ENCODE measurements at places on chromosomes 3 and 15.
A peak's percentile ranks its signal among the peaks of the same experiment; 100 is the strongest.

- DNase-seq: no peak
Observed at GRCh38 chr3:116020495-116020894, 397.2 kb downstream of the GAP43 start.

GRCh38 chr3:120198305-120198878 lies 86.6 kb downstream of the GPR156 start:
- no peak for DNase-seq

DNA sequence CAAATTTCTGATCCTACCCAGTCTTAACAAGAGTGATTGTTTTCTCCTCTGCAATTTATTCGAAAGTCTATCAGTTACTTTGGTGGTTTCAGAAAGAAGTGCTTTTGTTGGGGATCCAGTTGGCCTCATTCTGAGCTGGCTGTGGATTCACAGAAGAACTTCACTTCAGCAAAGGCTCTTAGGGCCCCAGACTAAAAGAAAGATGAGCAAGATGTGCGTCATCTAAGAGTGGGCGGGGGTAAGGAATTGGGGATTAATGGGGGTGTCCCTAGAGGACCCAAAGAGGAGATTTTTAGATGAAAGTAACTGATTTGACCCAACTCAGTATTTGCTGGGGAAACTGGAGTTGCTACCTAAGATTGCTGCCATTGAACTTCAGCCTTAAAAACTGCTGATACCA lies 63.9 kb upstream of the TSEN2 start:
- no peak for DNase-seq

DNA sequence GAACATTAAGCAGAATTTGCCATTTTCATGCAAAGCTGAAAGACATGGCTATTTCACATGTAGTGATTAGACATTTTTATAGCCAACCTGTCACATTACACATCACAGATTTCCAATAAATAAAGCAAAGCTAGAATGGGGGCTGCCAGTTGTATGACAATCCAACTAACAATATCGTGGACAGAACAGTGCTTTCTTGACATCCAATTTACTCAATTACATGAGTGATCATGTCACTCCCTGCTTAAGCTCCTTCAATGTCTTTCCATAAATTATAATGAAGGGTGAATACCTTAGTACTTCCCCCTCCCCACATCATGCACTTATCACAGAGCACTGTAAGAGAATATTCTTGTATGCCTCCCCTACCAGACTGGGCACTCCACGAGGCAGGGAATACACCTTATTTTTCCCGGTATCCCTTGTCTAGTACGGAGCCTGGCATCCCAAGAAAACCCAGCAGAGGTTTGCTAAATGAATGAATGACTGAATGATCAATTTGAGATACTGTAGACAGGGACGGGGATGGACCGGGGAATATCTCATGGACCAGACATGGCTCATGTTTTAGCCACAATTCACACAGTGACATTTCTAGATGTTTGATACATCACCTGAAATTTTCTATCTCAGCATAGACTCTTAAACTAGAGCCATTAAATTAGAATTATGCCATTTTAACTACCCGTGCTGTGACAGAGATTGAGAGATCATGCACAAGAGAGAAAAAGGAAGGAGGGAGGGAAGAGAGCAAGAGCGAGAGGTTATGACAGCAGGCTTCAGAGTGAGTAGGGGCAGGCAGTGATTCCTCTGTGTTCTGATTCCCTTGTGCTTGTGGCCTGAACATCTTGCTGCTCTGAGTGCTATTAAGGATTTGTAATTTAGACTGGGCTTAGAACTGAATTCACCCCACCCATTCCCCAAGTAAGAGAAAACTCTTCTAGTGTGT lies 77.7 kb downstream of the EPHB1 start:
- no peak for DNase-seq

DNA sequence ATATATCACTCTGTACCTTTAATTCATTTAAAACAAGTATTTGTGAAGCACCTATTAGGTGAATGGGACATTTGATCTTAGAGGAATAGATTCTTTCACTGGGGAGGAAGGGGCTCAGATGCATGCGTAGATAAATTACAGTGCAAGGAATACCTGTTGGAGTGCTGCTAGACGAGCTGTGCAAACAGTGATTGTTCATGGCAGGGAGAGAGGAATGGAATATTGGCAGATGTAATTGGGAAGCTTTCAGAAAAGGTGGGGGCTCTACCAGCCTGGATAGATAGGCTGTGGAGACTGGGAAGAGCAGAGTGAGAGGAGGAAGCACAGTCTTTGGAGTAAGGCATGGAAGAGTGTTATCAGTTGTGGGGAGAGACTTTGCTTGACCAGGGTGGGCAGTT lies 116.8 kb downstream of the AKAP13 start:
- no peak for DNase-seq

GRCh38 chr3:11583638-11584046 lies 60.1 kb downstream of the VGLL4 start:
- peak; percentile 71 for DNase-seq

DNA sequence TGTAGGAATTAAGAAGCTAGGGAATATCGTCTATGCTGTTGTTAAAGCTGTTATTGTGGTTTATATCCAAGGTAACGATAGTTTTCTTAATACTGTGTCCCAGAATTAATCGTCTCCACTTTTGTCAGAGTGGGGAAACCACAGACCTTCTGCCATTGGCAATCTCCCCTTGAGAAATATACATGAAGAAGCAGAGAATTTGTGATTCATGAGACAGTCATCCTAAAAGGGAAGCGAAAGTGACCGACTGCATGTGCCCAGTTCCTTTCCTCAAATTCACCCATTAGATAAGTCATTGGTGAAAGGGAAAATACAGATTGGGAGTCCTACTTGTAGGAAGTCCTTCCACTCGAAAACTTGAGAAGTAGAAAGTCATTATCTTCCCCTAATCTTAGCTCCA lies 26.6 kb downstream of the DIPK2A start:
- DNase-seq: no peak

DNA sequence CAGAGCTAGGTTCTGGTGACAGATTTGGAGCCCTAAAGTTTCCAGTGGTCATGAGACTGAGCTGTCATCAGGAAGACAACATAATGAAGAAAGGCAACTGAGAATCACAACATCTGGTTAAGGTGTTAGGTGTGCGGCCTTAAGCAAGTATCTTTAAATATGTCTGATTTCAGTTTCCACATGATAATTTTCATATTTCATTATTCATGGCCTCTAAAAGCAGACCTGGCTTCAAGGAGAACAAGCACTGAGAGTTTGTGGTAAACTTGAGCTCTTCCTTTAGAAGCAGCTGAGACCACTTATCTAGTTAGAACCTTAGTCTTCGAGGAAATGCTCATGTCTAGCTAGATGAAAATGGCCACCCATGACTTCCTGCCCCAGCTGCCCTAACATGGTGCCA lies 25.7 kb upstream of the MYLK start:
- DNase-seq: no peak

DNA sequence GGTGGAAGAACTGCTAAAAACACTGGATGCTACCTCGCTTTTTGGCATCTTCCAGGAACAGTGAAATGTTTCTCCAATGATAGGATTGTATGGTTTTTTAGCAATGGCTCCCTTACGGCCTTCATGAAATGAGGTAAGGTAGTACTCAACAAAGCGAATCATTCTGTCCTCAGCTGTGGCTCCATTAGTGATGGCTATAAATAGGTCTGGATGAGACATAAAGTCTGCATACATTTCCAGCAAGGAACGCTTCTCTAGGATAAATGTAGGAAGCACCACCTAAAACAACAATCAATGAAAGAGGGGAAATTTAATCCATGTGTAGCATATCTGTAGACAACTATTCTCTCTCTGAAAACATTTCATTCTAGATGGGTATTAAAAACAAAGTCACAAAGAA lies 32.4 kb upstream of the SNX4 start:
- DNase-seq: no peak

DNA sequence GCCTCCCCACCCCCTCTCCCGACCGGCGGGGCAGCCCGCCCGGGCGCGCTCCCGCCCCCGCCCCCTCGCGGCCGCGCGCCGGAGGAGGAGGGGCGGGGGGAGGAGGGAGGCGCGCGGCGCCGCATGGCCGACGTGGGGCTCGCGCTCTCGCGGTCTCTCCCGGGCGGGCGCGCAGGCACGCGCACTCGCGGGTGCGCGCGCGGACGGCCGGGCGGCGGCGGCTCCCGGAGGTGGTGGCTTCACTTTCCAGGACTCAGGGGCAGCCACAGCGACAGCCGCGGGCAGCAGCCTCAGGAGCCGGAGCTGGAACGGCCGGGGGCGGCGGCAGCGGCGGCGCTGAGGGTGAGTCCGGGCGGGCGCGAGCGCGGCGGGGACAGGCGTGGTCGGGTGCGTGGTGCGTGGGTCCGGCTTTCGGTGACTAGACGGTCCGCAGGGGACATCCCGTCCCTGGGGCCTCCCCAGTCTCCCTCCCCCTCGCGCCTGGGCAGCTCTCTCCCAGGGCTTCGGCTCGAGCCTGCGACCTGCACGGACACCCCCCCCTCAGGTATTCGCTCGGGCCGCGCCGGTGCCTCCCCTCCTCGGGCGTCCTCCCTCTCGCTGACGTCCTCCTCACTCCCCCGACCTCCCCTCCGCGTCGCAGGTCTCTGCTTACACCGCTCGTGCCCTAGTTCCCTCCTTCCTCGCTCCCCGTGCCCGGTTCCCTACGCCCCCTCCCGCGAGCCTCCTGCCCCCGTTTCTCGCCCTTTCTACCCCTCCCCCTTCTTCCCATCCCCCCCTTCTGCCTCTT lies at the start of gene UBE2E2:
UBE2E2 (plus strand) TSS at position 407 of the 787 bp plus-strand sequence.
- DNase-seq: peak; percentile 82

DNA sequence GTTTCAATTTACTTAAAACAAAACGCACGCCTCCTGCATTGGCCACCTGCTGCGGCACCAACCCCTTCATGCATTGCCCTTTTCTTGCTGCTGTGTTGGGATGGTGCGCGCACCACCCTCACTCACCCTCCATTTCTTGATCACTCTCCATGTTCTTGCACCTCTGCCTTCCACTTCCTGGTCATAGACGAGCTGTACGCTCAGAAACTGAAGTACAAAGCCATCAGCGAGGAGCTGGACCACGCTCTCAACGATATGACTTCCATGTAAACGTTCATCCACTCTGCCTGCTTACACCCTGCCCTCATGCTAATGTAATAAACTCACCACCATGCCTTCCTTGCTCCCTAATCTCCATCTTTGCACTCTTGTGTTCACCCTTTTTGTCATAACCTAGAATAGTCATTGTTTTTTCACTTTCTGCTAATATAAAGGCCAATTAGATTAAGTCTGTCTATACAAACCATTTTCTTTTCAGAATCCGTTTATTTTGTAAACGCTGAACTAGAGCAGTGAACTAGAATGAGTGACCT lies 21.4 kb downstream of the TPM1 start:
- no peak for DNase-seq

DNA sequence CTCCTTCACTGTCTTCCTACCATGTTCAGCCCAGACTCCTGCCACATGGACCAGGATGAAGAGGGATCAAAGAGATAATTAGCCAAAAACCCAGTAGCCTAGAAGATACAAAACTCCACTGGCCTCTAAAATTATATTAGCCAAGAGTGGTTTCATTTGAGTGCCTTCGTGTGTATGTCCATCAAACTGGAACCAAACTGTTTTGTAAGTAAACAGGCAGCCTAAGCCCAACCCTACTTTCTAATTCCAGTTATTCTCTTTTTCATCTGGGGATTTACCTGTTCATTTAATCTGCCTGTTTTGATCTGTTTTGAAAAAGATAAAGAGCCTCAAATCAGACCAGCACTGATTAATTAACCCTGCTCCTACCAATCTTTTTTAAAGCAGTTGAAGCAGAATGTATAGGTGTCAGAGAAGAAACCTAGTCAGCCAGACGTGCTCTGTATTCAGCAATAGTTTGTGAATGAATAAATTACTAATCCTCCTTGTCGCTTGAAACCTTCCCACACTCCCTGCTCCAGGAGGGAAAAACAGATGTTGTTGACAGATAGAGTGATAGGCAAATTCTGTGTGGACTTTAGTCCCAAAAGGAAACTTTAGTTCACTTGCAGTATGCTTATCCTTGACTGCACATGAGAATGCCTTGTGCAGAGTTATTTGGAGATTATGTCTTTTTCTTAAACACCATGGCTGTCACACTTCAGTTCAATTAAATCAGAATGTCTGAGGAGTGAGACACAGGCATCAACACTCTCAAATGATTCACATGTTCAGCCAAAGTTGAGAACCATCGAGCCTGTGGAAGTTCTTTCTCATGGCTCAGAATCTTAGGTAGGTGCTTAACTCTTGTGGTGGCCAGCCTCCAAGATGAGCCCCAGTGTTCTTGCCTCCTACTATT lies 55.5 kb upstream of the ZBED2 start:
- DNase-seq: no peak

GRCh38 chr3:152671446-152672319 lies 163.2 kb upstream of the P2RY1 start:
- no peak for DNase-seq

DNA sequence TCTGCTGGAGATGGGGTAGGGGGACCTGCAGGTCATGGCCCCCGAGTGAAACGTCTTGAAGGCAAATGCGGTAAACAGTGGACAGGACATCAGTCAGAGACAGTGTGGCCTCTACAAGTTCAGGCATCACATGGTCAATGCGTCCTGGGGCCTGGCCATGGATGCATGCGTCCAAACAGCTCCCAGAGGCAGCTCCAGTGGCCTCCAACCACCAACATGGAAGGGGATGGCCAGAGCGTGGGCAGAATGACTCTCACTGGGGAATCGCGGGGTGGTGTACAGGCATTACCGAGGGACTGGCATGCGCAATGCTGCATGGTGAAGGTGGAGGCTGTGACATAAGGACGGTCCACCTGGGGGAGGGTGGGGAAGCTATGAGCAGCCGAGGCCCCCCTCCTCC lies 35.6 kb upstream of the IQSEC1 start:
- peak; percentile 29 for DNase-seq

- DNase-seq: no peak
Observed at GRCh38 chr3:143339451-143339850, 219.9 kb downstream of the CHST2 start.

- DNase-seq: no peak
Observed at GRCh38 chr15:31464216-31465082, 137.8 kb downstream of the KLF13 start.

DNA sequence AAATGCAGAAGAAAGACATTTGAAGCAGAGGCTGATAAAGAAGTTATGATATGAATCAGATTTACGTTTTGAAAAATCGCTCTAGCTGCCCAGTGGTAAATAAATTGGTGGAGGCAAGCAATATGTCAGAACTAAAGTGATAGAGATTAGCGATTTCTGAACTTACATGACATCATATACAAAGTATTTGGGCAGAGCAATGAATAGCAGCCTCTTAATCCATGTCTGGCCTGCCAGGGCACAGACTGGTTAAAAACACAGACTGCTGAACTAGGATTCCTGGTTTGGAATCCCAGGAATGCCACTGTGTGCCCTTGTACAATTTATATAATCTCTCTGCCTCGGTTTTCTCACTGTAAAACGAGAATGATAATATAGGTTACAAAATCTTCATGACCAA lies 243.1 kb upstream of the SETMAR start:
- DNase-seq: no peak

DNA sequence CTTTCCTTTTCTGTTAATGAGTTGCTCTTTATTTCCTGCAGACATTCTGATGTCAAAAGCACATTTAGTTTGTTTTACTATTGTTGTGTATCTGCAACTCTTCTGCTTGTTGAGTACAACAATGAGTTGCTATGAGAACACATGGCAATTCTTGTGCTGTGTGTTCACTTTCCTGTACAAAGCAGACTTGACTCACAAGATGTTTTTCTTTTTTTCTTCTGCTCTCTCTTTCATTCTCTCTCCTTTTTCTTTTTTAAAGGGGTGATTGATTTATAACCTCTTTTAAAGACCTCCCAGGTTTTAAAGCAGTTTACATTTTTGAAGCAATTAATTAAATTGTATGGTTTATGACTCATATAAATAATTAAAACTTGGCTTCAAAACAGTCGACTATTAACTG lies 31.6 kb upstream of the ABHD10 start:
- DNase-seq: no peak

All from left hindlimb (tissue), 1 donor.